ENCODE measurements at places on chromosomes 1 and 21.

DNA sequence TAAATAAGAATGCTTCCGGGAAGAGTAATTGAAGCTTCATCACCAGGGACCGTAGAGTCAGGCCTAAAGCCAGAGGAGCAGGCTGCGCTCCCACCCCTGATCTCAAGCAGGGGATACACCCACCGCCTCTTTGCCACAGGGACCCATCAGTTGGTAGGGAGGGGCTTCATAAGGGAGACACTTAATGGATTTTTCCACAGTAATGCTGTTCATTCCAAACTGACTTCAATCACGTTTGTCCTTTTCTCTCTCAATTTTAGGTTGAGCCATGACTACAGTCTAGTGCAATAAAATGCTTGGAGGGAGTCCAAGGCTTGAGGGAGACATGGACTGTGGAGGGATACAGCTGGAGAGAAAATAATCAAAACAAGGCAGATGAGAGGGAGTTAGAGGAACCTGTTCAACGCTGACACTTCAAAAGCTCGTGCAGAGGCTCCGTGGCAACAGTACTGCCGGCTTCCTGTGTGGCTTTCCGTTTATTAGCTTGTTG is 111.5 kb downstream of the SEC16B start:
- DNase-seq = no peak

DNA sequence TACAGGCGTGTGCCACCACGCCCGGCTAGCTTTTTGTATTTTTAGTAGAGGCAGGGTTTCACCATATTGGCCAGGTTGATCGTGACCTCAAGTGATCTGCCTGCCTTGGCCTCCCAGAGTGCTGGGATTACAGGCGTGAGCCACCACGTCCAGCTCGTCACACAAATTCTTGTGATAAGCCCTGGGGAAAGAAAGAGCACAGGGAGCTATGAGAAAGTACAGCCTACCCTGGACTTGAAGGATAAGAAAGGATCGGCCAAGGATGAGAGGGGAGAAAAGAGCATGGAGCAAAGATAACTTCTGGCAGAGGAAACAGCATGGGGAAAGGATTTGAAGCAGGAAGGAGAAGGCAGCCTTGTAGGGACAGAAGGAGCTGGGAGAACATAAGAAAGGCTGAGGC is 29.2 kb downstream of the SESN2 start:
- DNase-seq = no peak

GRCh38 chr1:169113613-169114119 is 7.2 kb downstream of the ATP1B1 start:
- no peak for DNase-seq

GRCh38 chr1:6033986-6034749 is 11.5 kb upstream of the KCNAB2 start:
- peak; percentile 50 for DNase-seq

DNA sequence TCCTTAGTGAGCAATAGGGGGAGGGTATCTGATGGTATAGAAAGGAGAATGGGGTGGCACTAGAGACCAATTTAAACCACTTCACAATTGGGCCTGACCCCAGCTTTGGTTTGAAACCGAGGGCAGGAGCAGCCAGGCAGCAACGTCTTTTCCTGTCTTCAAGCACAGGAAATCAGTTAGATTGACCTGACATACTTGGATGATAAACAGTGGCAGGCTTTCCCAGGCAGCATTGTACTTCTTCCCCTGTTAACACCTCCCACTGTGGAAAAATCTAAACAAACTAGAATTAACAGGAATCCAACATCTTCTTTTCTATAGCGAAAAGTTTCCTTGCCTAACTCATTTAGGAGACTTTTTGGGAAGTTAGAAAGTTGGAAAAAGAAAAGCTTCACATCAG is 40.6 kb downstream of the SELL start:
- DNase-seq = no peak

DNA sequence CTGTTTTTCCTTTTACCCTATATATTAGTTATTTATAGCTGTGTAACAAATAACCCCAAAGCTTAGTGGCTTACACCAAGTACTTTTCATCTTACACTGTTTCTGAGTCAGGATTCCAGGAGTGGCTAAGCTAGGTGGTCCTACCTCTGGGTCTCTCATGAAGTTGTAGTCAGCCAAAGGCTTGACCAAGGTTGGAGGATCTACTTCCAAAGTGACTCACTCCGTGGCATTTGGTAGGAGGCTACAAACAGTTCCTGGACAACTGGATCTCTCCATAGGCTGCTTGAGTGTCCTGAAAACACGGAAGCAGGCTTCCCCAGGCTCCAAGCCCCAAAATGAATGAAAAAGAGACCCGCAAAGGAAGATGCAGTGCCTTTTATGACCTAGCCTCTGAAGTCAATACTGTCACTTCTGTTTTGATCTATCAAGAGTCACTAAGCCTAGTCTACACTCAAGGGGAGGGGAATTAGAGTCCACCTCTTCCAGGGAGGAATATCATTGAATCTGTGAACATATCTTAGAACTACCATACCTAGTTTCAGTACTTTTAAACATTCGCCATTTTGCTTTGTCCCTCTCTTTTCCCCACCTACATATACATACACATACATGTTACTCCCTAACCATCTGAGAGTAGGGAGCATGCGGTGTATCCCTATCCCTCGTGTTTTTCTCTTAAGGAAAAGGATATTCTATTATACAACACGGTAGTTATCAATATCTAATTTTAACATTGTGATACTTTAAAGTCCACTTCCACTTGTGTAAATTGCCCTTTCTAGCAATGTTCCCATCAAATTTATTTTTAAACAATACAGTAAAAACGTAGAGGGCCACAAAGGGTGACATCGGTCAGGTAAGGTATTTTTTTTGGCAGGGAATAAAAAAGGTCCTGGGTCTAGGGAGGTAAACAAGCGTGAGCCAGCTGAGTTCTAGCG is 67.2 kb downstream of the SLC35A3 start:
- peak; percentile 7 for DNase-seq

DNA sequence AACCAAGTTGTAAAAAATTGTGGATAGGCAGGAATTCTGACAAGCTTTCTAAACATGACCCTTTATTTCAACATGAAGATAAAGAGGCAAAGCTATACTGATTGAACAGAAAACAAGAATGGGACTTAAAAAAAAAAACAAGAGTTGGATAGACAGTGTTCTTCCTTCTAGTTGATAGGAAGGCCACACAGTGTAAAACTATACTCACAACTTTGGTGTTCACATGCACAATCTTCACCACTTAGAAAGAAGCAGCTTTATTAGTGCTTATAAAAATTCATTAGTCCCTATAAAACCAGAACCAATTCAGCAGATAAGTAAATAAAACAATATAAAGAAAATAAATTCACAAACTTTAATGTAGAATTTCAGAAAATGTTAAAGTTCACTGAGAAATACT is 101.8 kb downstream of the AKT3 start:
- DNase-seq = no peak

DNA sequence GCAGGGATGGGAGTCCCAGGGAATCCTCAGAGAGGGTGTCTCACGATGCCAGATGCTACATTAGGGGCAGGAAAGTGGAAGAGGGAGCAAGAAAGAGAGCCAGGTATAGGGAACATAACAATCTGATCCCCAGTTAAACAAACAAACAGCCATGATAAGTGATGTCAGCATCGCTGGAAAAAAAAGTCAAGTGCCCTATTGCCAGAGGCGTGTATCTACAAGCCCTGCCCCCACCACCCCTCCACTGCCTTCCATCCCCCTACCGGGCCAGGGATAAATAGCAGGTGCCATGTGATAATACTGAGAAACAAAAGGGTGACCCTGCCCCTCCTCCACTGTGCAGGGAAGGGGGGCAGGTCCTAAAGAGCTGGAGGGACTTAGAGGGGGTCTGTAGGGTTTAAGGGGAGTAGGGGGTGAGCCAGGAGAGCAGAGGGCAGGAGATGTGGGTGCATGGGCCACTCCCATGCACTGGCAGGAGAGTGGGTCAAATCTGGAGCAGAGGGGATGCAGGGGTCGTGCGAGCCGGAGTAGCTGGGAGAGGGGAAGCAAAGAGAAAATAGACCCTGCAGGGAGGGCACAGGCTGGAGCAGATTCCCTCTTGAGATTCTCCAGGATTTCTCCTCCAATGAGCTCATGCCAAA is 3.4 kb downstream of the SLC26A9 start:
- no peak for DNase-seq

DNA sequence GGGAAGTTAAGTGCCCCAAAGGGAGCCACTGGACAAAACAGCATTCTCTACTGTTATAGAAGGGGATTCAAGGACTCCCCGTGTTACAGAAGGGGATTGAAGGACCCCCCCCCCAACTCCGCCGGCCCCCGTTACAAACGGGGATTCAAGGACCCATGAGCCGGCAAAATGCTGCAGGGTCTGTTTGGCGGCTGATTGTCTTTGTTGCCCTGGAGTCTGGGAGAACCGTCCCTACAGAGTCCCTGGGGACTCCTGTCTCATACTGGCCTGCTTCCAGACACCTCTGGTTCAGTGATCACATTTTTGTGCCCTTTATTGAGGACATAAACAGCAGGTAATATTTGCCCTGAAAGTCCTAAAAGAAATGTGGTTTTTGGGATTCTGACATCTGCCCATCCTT is 96.4 kb downstream of the SYF2 start:
- DNase-seq = no peak

- no peak for DNase-seq
Observed at GRCh38 chr1:78894811-78895210, 111.7 kb downstream of the ADGRL4 start.

- DNase-seq = no peak
Observed at GRCh38 chr21:38542263-38542662, 44.0 kb upstream of the ERG start.

DNA sequence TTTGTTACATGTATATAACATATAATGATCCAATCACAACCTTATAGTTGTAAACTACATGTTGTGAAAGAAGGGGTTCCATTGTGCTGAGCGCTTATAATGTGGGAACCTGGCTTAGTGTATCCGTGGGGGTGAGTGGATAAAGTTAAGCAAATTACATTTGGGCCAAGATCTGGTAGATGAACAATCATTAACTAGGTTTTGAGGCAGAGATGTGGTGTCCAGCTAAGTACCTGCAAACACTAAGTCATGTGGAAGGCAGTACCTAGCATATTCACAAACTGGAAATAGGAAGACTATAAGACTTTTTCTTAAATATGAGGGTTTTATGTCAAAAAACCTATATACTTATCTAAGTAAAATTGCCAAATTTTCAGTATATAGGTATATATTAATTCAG is 167.2 kb upstream of the PDE4B start:
- DNase-seq = no peak

GRCh38 chr1:41637367-41637766 is 152.9 kb upstream of the EDN2 start:
- no peak for DNase-seq

DNA sequence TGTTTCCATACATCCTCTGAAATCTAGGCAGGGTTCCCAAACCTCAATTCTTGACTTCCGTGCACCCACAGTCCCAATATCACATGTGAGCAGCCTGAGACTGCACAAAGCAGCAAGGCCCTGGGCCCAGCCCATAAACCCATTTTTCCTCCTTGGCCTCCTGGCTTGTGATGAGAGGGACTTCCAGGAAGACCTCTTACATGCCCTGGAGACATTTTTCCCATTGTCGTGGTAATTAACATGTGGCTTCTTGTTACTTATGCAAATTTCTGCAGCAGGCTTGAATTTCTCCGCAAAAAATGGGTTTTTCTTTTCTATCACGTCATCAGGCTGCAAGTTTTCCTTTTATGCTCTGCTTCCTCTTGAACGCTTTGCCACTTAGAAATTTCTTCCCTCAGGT is 3.3 kb upstream of the PIGK start:
- DNase-seq = no peak

- DNase-seq = peak; percentile 53
Observed at GRCh38 chr1:201447903-201448871, 20.8 kb downstream of the PHLDA3 start.

GRCh38 chr1:2393471-2393877 is 1.8 kb downstream of the RER1 start:
- DNase-seq = no peak

GRCh38 chr1:165240492-165240891 is 116.0 kb downstream of the LMX1A start:
- no peak for DNase-seq

- no peak for DNase-seq
Observed at GRCh38 chr1:8985915-8986813, 40.1 kb downstream of the SLC2A7 start.

DNA sequence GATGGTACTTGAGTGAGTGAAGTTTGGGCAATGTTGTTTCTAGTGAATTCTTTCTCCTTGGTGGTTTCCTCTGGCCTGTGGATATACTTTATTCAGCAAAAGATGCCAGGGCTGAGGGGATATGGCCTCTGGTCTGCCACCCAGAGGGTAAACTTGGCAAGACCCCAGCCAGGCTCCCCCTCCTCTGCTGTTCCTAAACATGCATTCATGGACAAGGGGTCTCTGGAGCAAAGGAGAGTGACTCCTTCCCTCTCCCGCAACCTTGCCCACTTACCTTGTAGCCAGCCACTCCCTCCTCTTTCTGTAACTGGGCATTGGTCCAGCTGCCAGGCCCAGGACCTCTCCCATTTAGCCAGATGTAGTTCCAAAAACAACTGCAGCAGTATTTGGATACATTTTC is 43.8 kb downstream of the RUNX3 start:
- no peak for DNase-seq

- peak; percentile 58 for DNase-seq
Observed at GRCh38 chr1:36109041-36109679, 15.9 kb downstream of the COL8A2 start.

DNA sequence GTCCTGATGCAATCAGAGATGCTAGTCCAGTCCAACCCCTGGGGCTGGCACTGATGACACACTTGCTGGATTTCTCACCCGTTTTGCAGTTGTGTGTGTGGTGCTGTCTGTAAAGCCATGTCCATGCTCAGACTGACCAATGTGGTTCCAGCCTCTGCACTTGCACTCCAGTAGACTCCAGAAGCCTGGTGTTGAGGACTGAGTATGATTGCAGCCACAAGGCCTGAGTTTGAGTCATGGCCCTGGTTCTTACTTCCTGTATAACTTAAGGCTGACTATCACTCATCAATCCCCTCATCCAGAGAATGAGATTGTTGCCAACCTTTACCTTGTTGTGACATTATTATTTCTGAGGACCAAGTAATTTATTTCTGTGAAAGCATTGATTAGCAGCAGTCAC is 34.8 kb upstream of the IKBKE start:
- DNase-seq = no peak

DNA sequence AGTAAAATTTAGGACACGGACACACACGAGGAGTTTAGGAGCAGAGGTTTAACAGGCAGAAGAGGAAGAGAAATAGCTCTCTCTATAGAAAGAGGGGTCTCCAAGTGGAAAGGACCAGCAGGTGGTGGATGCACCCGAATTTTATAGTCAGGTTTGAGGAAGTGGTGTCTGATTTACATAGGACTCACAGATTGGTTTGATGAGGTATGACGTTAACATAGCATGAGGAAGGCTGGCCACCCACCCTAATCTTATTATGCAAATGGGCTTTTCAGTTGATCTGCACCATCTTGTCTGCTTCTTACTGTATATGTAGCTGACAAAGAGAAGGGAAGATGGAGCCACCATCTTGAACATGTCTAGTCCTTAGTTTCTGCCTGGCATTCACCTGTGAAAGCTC is 52.5 kb upstream of the RGS2 start:
- DNase-seq = no peak

GRCh38 chr1:70706381-70707037 is 295.4 kb downstream of the CTH start:
- no peak for DNase-seq

All from CD8-positive, alpha-beta T cell (primary cell).